T-cell (primary cell): ENCODE measurements at places on chromosomes 2 and 18.

DNA sequence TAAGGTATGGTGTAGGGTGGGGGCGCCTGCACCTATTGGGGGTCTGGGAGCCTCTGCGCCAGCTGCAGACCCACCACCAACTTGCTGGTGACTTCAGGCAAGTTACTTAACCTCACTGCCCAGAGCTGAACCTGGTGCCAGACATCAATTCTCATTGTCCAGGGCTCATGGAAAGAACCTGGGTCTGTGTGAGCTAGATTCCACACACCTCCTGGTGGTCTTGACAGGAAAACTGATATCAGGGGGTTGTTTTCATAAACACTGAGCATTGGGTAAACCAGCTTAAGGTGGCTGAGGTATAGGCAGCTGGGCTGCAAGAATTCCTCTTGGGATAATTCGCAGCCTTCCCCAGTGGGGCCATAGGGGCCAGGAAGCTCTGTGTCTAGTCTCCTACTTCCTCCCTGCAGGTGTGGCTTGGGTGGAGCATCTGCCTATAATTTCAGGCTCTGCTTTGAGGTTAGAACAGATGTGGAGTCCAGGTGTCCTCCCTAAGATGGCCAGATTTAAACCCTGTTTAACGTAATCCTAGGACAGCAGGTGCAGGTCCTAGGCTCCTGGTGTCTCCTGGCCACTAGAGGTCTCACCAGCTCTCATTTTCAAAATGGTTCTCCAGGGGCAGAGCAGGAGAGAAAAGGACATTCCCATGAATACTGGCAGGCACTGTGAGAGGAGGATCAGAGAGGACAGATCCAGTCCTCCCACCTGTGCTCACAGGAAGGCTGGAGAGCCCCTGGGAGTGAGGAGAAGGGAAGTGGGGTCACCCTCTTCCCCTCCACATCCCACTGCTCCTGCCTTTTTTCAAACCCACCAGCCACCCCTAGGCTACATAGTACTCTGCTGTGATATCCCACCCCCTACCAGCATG lies 100.4 kb upstream of the SMAD2 start:
- H3K4me3 ChIP-seq = no peak overlapping the region
- peaks cover 18% of the 10 kb centered on the region for H3K27me3 ChIP-seq
- no peak overlapping the region for H3K27ac ChIP-seq
- no peak for DNase-seq

DNA sequence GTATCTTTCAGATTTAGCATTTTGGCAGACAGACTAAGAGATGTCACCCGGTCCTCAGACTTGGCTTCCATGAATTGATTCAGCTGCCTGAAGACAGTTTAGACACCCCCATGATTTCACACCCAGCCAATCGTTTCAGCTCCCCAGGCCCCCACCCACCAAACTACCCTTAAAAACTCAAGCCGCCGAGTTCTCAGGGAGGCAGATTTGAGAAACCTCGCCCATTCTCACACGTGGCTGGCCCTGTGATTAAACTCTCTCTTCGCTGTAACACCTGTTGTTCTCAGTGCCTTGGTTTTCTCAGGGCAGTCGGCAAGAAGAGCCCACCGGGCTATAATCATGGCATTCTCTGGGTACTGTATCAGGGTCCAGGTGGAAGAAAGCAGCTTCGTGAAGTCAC lies 35.2 kb downstream of the UXS1 start:
- peaks cover 58% of the 10 kb centered on the region for H3K4me1 ChIP-seq
- peak overlapping the region; percentile 86 for H3K27ac ChIP-seq
- peak overlapping the region; percentile 55 for H3K4me3 ChIP-seq
- DNase-seq = peak; percentile 52

GRCh38 chr18:54948350-54948837 lies 10.9 kb downstream of the CCDC68 start:
- DNase-seq = no peak
- peaks cover 7% of the 10 kb centered on the region for H3K4me1 ChIP-seq
- no peak overlapping the region for H3K27ac ChIP-seq
- no peak overlapping the region for H3K4me3 ChIP-seq
- H3K27me3 ChIP-seq = no peaks in the 10 kb centered on the region

- DNase-seq = no peak
- no peak overlapping the region for H3K4me3 ChIP-seq
- no peaks in the 10 kb centered on the region for H3K4me1 ChIP-seq
- H3K27ac ChIP-seq = no peak overlapping the region
These were observed 134.8 kb downstream of the DDX1 start for GRCh38 chr2:15726321-15727057.

DNA sequence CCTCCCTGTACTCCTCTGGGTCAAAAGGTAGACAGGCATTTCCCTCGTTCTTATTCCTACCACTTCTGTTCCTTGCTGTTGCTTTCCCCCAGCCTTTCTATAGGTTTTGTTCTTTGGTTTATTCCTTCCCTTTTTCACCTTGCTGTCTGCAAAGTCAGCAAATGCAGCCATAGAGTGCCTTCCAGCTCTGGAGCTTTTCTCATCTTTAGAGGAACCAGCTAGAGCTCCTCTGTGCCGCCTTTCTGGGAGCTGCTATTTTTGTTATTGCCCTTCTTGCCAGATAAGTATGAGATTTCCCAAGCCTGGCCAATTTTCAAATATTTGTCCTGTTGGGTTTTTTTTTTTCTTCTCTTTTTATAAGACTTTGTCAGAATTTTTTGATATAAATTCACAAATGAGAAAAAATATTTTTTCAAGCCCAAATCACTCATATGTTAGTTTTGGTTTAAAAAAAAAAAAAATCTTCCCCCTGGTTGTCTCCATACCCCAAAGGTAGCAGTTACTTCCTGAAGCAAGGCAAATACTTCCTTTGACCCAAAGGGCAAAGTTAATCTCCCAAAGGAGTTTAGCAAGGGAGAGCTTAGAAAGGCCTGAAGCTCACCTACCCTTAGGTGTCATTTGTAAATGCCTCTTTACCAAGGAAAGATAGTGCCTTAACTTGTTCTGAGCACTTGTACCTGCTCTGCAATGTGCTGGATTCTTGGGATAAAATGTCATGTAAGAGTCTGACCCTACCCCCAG lies 5.1 kb upstream of the TTC27 start:
- no peaks in the 10 kb centered on the region for H3K27me3 ChIP-seq
- H3K27ac ChIP-seq = no peak overlapping the region
- no peak for DNase-seq
- peaks cover 8% of the 10 kb centered on the region for H3K36me3 ChIP-seq
- no peak overlapping the region for H3K4me3 ChIP-seq

DNA sequence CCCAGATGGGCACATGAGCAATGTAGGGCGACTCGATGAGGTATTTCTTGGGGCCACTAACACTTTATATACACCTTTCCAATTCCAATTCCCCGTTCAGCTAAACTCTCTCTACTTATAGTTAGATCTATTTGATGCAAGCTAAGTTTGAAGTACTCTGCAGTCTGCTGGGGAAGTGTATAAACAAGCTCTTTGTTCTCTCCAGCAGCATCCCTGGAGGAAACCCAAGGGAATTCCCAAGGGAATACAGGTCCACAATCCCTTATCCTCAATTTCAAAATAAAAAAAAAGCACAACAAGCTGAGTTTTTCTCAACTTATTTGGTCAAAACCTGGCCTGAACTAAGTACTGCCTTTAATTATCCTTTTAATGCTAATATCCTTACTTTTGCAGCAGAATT lies 433.3 kb downstream of the NBAS start:
- no peak overlapping the region for H3K4me3 ChIP-seq
- no peaks in the 10 kb centered on the region for H3K36me3 ChIP-seq
- H3K4me1 ChIP-seq = no peaks in the 10 kb centered on the region
- no peaks in the 10 kb centered on the region for H3K27me3 ChIP-seq

- H3K4me1 ChIP-seq = no peaks in the 10 kb centered on the region
- no peak overlapping the region for H3K4me3 ChIP-seq
- H3K36me3 ChIP-seq = no peaks in the 10 kb centered on the region
- H3K27me3 ChIP-seq = no peaks in the 10 kb centered on the region
- DNase-seq = no peak
These were observed 113.1 kb upstream of the WDR75 start for GRCh38 chr2:189327879-189328847.

- H3K27ac ChIP-seq = no peak overlapping the region
- H3K4me3 ChIP-seq = no peak overlapping the region
- H3K27me3 ChIP-seq = no peaks in the 10 kb centered on the region
- H3K4me1 ChIP-seq = no peaks in the 10 kb centered on the region
- no peak for DNase-seq
These were observed 193.7 kb downstream of the DNER start for GRCh38 chr2:229520691-229521096.

- H3K4me1 ChIP-seq = no peaks in the 10 kb centered on the region
- H3K36me3 ChIP-seq = no peaks in the 10 kb centered on the region
- H3K27ac ChIP-seq = no peak overlapping the region
- H3K27me3 ChIP-seq = no peaks in the 10 kb centered on the region
- H3K4me3 ChIP-seq = no peak overlapping the region
These were observed 51.7 kb upstream of the ITPRID2 start for GRCh38 chr2:181839811-181840210.

- peaks cover 13% of the 10 kb centered on the region for H3K4me1 ChIP-seq
- DNase-seq = peak; percentile 16
- H3K4me3 ChIP-seq = peak overlapping the region; percentile 48
- H3K27ac ChIP-seq = no peak overlapping the region
These were observed 800 bp downstream of the IL1RL2 start for GRCh38 chr2:102187496-102188150.

DNA sequence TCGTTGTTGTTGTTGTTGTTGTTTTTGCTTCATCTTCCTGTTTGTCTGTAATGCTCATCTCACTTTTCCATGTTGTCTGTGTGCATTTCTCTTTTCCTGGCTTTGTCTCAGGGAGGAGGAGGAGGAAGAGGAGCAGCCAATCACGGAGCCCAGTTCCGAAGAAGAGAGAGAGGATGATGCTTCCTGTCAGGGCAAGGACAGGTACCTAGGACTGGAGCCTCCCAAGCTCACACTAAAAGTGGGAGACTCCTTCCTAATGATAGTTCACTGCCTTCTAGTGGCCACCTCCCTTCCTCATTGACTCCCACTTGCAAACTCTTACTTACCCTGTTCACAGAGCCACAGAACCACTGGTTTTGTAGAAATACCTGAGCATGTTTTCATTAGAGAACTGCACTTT lies 179.6 kb downstream of the TPGS2 start:
- no peak overlapping the region for H3K27ac ChIP-seq
- no peak overlapping the region for H3K4me3 ChIP-seq
- DNase-seq = no peak
- H3K36me3 ChIP-seq = no peaks in the 10 kb centered on the region
- no peaks in the 10 kb centered on the region for H3K4me1 ChIP-seq

GRCh38 chr2:240086563-240086962 lies 33.2 kb upstream of the OR6B3 start:
- no peak for DNase-seq
- no peak overlapping the region for H3K4me3 ChIP-seq
- H3K27ac ChIP-seq = no peak overlapping the region
- no peaks in the 10 kb centered on the region for H3K4me1 ChIP-seq
- H3K27me3 ChIP-seq = peaks cover 14% of the 10 kb centered on the region

DNA sequence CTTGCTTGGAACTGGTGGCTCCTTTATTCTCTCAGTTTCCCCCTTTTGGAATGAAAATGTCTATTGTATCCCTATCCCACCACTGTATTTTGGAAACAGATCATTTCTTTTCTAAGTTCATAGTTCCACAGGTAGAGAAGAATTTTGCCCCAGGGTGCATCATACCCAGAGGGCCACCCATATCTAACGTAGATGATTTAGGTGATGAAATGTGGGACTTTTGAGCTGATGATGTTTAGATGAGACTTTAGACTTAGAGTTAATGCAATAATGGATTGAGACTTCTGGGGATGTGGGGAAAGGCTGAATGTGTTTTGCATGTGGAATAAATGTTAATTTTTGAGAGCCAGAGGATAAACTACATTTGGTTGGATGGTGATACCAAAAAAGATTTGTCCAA lies 107.9 kb upstream of the CYP26B1 start:
- DNase-seq = no peak
- H3K27me3 ChIP-seq = no peaks in the 10 kb centered on the region
- no peaks in the 10 kb centered on the region for H3K36me3 ChIP-seq
- no peak overlapping the region for H3K4me3 ChIP-seq

GRCh38 chr18:67794521-67794920 lies 278.0 kb upstream of the DSEL start:
- no peak overlapping the region for H3K27ac ChIP-seq
- DNase-seq = no peak
- H3K27me3 ChIP-seq = no peaks in the 10 kb centered on the region
- H3K4me1 ChIP-seq = no peaks in the 10 kb centered on the region

- H3K36me3 ChIP-seq = no peaks in the 10 kb centered on the region
- H3K4me3 ChIP-seq = no peak overlapping the region
- DNase-seq = no peak
- no peak overlapping the region for H3K27ac ChIP-seq
These were observed 51.2 kb downstream of the SPIRE1 start for GRCh38 chr18:12606592-12607315.

GRCh38 chr2:238868616-238869292 lies 20.9 kb downstream of the TWIST2 start:
- no peak for DNase-seq
- no peak overlapping the region for H3K27ac ChIP-seq
- H3K27me3 ChIP-seq = no peaks in the 10 kb centered on the region
- no peak overlapping the region for H3K4me3 ChIP-seq
- no peaks in the 10 kb centered on the region for H3K36me3 ChIP-seq
- no peaks in the 10 kb centered on the region for H3K4me1 ChIP-seq

GRCh38 chr2:160425434-160426151 lies 68.0 kb downstream of the RBMS1 start:
- H3K27me3 ChIP-seq = no peaks in the 10 kb centered on the region
- no peak overlapping the region for H3K4me3 ChIP-seq
- no peak for DNase-seq
- H3K4me1 ChIP-seq = peaks cover 27% of the 10 kb centered on the region

- H3K27ac ChIP-seq = no peak overlapping the region
- no peaks in the 10 kb centered on the region for H3K27me3 ChIP-seq
- H3K4me1 ChIP-seq = no peaks in the 10 kb centered on the region
- H3K36me3 ChIP-seq = no peaks in the 10 kb centered on the region
These were observed 192.5 kb downstream of the EN1 start for GRCh38 chr2:118654945-118655344.

DNA sequence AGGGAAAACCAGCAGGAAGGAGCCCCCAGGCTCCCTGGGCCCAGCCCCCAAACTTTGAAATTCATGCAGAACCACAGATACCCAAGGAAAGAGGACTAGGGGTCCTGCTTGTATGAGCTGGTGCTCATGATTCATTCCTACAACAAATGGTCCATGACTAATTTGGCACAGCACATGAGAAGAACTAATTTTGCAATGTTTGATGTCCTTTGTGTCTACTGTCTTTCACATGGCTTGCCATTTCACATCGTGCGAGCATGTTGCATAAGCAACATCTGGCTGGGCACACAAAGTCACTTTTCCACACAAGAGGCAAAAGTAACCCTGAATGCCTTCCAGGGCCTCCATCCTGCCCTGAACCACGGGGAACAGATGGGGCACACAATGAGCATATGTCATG lies 149.6 kb upstream of the APCDD1 start:
- H3K27ac ChIP-seq = no peak overlapping the region
- no peak overlapping the region for H3K4me3 ChIP-seq
- no peaks in the 10 kb centered on the region for H3K36me3 ChIP-seq
- DNase-seq = no peak
- no peaks in the 10 kb centered on the region for H3K27me3 ChIP-seq

GRCh38 chr2:33409417-33409955 lies 67.0 kb upstream of the RASGRP3 start:
- no peaks in the 10 kb centered on the region for H3K36me3 ChIP-seq
- no peaks in the 10 kb centered on the region for H3K4me1 ChIP-seq
- H3K27me3 ChIP-seq = peaks cover 2% of the 10 kb centered on the region
